ENCODE measurements at places on chromosomes 7 and 10.

GRCh38 chr10:93072713-93073538 lies 767 bp upstream of the CYP26A1 start:
- no peak for DNase-seq

DNA sequence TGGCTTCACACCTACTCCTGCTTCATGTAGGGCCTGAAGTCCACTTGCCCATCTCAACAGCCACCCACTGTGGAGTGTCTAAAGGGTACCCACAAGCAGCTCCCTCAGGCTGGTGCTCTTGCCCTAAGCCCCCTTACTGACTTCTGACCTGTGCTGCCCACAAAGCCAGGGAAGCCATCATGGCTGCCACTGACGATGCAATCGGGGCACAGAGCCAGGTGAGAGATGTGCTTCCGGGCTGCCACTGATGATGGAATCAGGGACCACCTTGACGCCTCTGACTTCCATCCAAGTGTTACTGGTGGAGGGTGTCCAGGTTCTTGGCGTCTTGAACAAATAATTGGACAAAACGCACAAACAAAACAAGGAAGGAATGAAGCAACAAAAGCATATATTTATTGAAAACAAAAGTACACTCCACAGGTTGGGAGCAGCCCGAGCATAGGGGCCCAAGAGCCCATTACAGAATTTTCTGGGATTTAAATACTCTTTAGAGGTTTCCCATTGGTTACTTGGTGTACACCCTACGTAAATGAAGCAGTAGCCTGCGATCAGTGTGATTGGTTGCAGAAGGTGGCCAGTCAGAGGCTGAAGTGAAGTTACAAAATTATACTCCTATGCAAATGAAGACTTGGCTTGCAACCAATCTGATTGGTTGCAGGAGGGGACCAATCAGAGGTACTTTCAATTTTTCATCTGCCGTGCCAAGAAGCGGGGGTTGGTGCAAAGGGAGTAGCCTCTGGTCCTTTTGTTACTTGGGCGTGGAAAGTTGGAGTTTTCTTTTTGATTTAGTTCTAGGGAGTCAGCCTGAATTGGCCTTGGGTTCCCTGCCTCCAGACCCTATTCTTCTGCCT lies 4.5 kb downstream of the CPA2 start:
- no peak for DNase-seq

DNA sequence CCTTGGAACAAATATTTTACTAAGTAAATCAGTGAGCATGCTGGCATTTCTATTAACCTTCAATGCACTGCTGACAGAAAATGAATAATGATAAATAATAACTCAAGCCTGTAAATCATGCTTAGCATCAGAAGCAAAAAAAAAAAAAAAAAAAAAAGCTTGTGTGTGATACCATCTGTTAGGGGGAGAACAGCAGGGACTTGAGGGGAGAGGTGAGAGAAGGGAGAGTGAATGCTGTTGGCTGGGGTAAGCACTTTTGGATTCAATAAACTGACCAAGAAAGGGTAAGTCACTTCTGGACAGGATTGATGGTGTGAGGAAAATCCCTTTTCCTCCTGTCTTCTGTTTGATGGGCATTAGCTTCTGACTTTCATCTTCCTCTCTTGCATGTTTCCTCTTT lies 996.4 kb downstream of the KCNMA1 start:
- no peak for DNase-seq

- no peak for DNase-seq
Observed at GRCh38 chr7:24800667-24801066, 43.4 kb upstream of the GSDME start.

- no peak for DNase-seq
Observed at GRCh38 chr7:150983893-150984368, 5.8 kb upstream of the KCNH2 start.

- DNase-seq, result peak; percentile 14
Observed at GRCh38 chr10:31757386-31757791, 171.2 kb downstream of the ARHGAP12 start.

GRCh38 chr7:18505870-18506460 lies 10.4 kb downstream of the HDAC9 start:
- DNase-seq, result no peak

GRCh38 chr10:120538091-120538490 lies 81.1 kb downstream of the PLPP4 start:
- DNase-seq, result no peak

- DNase-seq, result no peak
Observed at GRCh38 chr7:157392256-157393037, 55.6 kb downstream of the DNAJB6 start.

GRCh38 chr10:82358486-82359099 lies 483.6 kb downstream of the NRG3 start:
- DNase-seq, result no peak

DNA sequence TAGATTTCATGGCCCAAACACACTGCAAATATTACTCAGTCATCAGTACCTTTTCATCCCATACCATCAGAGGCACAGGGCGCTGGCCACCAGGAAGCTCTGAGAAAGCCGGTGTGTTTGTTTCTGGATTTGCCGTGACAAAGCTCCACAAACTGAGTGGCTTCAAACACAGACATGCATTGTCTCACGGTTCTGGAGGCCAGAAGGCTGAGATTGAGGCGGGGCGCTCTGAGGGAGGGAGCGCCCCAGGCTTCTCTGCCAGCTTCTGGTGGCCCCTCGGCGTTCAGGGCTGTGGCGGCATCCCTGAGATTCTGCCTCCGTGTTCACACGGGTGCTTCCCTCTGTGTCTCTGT lies 3.7 kb upstream of the TTYH3 start:
- DNase-seq, result no peak

Measured in NCI-H2107 (cell line).